NCI-H1694 (cell line): ENCODE measurements at places on chromosomes 16 and 17.
A peak's percentile ranks its signal among the peaks of the same experiment; 100 is the strongest.

DNA sequence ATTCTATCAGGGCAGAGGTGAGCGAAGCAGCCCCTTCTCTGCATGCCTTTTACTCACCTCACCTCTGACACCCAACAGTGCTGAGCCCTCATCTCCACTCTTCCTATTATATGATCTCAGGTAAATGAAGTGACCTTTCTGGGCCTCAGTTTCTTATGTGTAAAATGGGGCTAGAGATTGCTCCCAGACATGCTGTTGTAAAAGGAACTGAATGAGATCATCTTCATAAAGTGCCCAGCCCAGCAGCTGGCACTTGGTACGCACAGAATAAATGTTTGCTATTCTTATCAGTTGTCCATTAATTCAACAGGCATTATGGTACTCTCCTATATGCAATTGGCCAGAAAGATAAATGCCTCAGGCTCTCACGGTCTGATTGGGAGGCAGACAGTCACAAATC, 4.5 kb upstream of the GALK1 start:
- DNase-seq: no peak

- DNase-seq: no peak
Measured at GRCh38 chr16:86634292-86634691, 55.9 kb downstream of the FOXL1 start.

- DNase-seq: no peak
Measured at GRCh38 chr17:28906706-28907438, 4.0 kb upstream of the DHRS13 start.

DNA sequence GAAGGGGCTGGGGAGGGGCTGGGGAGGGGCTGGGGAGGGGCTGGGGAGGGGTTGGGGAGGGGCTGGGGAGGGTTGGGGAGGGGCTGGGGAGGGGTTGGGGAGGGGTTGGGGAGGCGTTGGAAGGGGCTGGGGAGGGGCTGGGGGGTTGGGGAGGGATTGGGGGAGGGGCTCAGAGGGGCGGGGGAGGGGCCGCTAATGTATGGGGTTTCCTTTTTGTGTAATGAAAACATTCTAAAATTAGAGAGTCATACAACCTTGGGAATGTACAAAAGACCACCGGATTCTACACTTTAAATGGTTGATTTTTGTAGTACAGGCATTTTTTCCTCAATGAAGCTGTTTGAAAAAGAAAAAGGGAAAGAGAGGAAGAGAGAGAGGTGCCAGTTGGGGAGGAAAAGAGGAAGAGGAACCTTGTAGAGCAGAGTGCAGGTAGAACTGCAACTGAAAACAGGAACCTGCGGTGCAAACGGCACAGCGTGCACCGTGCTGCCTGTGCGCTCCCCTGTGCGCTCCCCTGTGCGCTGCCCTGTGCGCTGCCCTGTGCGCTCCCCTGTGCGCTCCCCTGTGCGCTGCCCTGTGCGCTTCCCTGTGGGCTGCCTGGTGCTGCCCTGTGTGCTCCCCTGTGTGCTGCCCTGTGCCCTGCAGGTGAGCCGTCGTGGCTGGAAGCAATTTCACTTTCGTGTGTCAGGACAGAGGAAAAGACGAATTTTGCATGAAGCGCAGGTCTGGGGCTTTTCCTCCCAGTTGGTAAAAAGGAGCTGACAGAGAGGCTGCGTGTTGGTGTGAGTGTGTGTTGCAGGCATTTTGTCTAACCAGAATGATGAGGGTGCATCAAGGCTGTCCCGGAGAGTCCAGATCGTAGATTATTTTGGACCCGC, 40.8 kb downstream of the METRNL start:
- DNase-seq: no peak

DNA sequence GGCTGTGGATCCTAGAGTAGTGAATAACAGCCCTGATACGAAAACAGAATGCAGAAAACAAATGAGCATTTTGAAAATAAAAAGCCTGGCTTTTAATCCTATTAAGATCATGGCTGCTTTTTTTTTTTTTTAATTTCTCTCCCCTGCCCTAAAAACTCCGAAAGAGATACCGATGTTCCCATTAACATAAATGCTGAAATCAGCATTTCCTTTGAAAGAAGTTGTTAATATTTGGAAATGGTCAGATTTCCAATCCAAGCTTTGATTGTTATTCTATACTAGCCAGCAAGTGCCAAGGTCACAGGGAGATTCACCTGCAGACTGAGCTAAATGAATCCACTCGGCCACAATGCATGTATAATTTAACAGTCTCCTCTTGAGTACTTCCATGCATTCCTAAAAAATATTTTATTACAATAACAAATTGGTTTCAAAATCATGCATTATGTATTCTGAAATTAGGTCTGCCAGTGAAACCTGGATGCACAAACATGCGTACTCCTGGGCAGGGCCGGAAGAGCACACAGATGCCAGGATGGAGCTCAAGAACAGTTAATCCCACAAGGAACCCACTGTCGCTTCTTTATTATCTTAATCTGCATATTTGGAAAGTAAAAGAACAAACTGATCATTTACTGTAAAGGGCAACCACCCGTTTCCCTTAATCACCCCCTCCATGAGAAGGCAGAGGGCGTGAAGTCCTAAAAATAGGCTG, 521.5 kb upstream of the ZFHX3 start:
- DNase-seq: no peak

- no peak for DNase-seq
Measured at GRCh38 chr16:86740906-86741799, 162.8 kb downstream of the FOXL1 start.

- DNase-seq: no peak
Measured at GRCh38 chr17:63196772-63197335, 230.8 kb downstream of the TANC2 start.

DNA sequence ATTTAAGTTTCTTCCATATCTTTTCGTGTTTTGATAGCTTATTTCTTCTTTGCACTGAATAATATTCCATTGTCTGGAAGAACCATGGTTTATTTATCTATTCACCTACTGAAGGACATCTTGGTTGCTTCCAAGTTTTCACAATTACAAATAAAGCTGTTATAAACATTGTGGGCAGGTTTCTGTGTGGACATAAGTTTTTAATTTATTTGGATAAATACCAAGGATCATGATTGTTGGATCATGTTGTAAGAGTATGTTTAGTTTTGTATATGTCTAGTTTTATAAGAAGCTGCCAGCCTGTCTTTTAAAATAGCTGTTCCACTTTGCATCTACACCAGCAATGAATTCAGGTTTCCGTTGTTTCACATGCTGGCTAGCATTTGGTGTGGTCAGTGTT, 339.4 kb downstream of the CDH11 start:
- no peak for DNase-seq

DNA sequence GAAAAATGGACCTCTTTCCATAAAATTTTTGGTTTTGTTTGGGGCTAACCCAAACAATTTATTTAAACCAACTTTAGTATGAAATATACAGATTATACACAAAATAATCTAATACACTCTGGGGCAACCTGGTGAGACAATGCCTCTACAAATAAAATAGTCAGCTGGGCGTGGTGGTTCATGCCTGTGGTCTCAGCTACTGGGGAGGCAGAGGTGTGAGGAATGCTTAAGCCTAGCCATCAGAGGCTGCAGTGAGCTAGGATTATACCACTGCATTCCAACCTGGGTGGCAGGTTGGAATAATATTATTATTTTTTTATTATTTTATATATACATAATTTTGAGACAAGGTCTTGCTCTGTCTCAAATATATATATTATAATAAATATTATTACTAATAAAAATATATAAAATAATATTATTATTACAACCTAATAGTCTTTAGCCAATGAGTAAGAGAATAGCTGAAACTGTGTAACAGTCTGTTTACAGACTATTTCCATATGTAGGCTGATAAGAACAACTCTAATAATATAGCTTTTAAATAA, 50.5 kb downstream of the GLG1 start:
- DNase-seq: no peak

- DNase-seq: no peak
Measured at GRCh38 chr17:41910701-41911391, 7.9 kb downstream of the ACLY start.

GRCh38 chr17:45316434-45317110, at the start of gene MAP3K14:
Gene MAP3K14 (minus strand): TSS chr17:45317020. CDS start chr17:45290745, 26,275 bp downstream.
- no peak for DNase-seq

GRCh38 chr17:10036511-10037061, 131.5 kb upstream of the RCVRN start:
- no peak for DNase-seq

DNA sequence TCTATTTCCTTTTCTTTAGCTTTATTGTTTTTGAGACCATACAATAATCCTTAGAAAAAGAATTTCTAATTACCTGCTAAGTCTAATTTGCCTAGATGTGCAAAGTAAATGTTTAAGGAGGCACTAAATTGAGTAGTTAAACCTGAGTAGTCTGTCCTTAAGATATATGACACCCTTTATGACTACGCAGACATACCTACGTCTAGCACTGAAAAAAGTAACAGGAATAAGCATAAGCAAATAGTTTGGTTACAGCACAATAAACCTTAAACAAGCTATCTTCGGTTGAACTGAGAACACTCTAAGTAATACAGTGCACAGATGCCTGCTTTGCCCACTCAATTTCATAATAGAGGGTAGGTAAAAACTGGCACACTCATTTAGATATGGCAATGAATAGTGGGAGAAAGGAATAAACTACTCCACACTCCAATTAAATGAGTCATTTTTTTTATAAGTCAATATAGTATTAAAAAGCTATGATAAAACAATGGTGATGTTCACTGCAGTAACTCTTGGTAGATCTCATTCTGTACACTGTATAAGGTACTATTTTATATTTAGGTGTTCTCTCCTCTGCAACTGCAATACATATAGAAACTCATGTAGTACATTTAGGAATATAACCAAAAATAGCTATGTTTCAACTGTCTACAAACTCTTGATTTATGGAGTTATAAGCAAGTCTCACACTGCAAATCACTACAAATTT, 19.7 kb upstream of the INTS2 start:
- no peak for DNase-seq

DNA sequence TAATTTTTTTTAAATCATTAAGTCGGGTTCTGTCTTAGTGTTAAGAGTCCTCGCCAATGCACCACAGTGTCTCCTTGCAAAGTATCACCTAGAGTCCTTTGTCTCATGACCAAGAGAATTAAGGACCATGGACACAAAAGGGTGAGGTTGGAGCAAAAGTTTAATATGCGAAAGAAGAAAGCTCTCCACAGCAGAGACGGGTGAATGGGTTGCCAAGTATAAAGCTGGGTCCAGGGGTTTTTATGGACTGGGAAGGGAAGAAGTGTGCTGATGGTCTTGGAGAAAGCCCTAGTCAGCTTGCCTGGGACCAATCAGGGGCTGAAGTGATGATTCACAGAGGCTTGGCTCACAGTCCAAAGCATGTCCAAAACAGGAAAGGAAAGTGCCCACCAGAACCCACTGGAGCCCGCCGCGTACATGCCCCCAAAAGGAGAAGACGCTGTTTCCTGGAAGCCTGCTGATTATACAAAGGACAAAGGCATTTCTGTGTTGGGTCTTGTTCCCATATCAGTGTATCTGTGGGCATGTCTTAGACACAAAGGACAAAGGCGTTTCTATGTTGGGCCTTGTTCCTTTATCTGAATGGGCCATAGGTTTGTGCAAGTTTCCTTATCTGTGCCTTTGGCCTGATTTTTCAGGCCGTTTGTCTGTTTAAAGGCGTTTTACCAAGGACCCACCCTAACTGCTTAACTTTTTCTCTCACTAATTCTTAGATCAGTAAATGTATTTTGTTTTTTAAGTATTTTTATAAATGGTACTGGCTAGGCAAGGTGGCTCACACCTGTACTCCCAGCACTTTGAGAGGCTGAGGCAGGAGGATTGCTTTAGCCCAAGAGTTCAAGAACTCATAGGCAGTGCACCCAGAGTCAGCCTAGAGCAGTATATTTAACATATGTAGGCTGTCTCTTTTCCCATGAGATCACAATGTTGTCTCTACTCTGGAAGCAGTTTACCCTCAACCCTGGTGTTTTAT, 28.7 kb upstream of the ATF7IP2 start:
- DNase-seq: no peak

DNA sequence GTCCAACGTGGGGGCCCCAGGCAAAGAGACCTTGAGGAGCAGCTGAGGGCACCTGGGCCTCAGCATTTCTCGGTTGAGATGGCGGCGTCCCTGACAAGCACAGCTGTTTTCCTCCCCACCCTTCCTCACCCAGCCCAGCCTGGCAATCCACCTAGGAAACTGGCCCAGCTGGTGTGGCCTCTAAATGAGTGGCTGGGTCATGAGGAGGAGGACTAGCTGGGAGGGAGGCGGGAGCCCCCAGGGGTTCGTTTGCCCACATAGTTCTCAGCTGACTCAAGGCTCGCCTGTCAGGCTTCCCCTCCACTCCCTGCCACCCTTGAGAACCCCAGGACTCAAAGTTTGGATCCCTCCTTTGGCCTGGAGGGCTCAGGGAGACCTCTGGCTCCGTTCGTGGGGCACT, 5.9 kb downstream of the RNF222 start:
- DNase-seq: no peak

DNA sequence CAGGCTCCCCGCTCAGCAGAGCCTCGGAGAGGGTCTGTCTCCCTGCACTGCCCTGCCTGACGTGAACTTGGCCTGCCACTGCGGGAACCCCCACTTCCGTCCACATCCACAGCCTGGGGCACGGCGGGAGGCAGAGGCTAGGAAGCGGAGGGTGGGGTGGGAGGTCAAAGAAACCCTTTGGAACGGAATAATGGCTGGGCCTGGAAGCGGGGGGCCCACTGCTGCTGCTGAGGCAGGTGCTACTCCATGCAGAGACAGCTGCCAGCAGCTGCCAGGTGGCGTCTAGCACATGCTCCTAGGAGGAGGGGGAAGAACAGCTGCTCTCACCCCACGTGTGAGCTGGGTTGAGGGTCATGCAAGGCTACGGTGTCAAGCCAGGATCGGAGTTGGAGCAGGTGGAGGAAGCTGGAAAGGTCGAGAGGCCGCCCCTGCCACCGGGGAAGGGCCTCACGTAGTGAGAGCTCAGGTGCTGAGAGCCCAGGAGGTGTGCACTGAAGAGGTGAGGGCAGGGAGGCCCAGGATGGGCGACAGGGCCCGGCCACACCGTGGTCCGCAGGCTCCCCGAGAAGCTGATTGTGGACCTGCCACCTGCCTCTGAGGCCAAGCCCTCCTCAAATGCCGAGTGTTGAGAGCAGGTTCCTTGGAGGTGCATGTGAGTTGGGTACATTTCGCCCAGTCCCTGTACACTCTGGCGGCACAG, 9.8 kb downstream of the FSCN2 start:
- DNase-seq: peak; percentile 77

GRCh38 chr17:9095390-9095789, 74.1 kb downstream of the NTN1 start:
- no peak for DNase-seq

DNA sequence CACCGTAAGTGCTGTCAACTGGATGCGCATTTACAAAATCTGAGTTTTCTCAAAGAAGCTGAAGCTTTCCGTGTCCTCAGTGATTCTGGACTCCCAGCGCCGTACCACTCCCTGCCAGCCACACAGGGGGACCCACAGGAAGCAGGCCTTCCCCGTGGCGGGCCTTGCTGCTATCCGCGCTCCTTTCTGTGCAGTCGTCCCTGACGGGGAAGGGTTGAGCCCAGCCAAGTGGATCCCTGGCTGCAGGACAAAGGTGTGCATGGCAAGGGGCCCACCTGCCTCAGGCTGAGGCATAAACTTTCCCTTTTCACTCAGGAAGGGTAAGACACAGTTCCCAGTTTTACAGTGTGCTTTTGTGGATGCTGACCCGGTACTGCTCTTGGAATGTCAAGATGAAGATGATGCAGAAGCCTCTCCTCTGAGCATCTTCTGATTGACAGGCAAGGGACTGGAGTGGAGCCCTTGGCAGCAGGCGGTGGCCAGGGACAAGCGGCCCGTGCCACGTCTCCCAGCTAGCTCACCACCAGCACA, 93.0 kb downstream of the ANKRD11 start:
- no peak for DNase-seq
